Cardiac muscle cell (in vitro differentiated cells and primary cell): ENCODE measurements at places on chromosomes 3 and 15. TPM values are rescaled to one million over a fixed set of nuclear protein-coding genes. Genes with fewer than 3 reads are reported as not detected.

DNA sequence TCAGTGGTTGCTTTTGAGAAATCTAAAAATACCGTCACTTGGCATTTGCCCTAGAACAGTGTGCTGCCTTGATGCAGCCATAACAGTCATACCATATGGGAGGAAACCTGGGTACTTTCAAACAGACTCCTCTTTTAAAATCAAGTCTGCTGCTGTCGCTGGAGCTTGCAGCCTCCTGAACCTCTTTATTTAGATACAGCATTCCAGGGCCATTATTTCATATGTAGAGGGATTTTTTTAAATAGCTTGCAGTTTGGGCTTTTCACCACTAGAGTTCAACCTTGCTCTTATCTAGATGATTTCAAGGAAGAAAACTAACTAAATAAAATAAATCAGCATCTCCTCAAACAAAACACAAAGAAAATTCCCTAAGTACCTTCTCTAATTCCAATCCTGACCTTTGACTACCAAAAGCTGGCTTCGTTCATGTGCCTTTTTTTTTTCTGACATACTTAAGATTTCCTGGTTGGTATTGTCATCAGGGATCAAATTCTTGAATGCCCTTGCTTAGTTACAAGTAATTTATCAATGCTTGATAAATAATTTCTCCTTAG, 111.6 kb downstream of the KBTBD8 start:
- peak; percentile 59 for DNase-seq

DNA sequence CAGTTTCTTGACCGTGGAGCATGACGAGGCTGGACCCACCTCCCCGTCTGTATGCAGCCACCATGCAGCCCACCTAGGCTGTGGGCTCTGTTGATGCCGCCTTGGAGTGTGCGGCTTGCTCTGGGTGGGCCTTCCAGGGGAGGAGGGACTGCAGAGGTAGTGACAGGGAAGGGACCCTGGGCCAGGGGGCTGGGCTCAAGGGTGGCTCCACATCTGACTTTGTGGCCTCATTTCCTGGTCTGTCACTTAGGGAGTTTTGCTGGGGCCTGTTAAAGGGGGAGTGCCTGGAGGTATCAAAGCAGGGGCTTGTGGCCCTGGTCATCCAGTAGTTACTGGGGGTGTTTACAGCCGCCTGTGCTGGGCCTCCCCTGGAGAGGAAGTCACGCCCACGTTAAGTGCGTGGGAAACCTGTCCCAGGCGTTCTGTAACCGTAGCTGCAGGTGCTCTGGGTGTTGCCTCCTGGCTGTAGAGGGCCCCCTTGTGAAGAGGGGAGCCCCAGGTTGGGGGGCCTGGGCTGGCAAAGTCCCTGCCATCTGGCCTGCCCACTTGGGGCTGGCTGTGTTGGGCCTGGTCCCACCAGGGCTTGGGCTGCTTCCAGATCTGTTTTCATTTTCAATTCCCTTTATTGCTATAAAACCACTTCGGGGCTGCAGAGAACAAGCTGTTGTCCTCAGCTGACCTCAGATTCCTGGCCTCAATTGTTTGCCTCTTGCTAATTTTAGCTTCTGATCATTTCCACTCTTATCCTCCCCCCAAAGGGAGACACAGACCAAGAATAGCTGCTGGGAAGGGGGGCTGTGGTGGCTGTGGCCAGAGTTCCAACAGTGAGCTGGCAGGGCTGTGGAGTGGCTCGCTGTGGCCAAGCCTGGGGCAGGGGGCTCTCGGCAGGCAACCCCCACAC, 26.5 kb downstream of the KLF13 start:
- DNase-seq: peak; percentile 90

- peak; percentile 44 for DNase-seq
Measured at GRCh38 chr3:197345390-197345789, 47.0 kb upstream of the DLG1 start.

- no peak for DNase-seq
Measured at GRCh38 chr15:75523011-75523410, 56.1 kb downstream of the PTPN9 start.

DNA sequence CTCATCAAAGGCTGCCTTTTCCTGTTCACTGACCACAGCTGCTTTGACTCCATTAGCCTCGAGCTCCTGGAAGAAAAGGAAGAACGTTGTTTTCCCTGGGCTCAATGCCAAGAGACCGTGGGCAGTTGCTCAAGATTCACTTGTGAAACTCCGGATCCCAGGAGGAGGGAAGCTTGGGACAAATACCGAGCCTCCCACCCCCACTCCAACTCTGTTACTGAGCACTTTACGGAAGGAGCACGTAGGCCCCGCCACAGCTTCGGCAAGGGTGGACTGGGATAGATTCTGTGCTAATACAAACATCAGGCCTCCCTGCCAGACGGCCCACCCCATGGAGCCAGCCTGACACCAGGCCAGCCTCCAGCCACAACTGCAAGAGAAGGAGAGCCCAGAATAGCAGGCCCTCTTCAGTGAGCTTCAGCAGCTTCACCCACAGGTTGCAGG, 10.8 kb upstream of the FANCD2 start:
- DNase-seq: peak; percentile 77

- no peak for DNase-seq
Measured at GRCh38 chr3:148243609-148244008, 454.1 kb upstream of the AGTR1 start.

- DNase-seq: no peak
Measured at GRCh38 chr3:9679476-9680080, 24.1 kb upstream of the CPNE9 start.

DNA sequence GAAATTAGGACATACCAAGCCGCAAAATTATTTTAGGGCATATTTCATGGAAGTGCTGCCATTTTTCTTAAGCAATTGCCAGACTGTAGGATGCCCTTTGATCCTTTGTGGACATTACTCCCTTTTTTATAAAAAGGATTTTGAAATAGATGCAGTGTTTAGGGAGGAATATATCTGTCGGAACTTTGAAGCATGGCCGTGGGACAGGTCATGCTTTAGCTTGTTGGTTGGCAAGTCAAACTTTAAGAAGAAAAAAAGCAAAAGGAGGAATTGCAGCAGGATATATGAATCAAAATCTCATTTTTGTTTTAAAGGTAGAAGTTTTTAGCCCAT, 122.1 kb downstream of the MCTP2 start:
- DNase-seq: no peak

DNA sequence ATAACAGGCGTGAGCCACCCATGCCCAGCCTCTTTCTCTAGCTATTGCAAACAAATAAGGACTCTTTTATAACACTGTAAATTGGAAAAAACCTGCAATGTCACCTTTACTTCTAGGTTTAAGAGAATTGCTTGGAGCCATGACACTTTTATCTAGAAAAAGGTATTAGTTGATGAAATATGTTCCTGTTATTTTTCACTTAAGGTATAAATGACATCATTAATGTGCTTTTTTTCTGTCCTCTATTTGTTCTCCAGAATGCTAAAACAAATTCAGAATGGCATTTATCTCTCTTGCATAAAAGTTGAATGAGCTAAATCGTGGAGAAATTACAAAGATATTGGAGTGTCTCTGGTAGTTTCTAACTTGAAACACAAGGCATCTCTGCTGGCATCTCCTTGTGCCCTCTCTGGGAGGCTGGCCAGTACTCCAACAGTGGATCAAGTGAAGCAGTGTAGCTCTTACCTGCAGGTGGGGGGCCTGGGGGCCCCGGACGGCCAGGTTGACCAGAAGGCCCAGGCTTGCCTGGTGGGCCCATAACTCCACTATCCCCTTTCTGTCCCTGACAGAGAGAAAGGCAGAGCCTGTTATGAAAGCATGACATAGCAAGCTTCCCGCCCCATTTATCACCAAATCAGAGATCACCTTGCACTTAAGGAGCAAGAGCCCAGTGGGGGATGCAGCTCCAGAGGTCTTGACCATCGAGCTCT, 38.6 kb downstream of the EAF1 start:
- DNase-seq: no peak

GRCh38 chr3:49422379-49423248, at the start of gene AMT:
TSS of gene AMT (minus strand) at chr3:49422473. CDS start at chr3:49422450, 23 bp downstream.
- peak; percentile 43 for DNase-seq

DNA sequence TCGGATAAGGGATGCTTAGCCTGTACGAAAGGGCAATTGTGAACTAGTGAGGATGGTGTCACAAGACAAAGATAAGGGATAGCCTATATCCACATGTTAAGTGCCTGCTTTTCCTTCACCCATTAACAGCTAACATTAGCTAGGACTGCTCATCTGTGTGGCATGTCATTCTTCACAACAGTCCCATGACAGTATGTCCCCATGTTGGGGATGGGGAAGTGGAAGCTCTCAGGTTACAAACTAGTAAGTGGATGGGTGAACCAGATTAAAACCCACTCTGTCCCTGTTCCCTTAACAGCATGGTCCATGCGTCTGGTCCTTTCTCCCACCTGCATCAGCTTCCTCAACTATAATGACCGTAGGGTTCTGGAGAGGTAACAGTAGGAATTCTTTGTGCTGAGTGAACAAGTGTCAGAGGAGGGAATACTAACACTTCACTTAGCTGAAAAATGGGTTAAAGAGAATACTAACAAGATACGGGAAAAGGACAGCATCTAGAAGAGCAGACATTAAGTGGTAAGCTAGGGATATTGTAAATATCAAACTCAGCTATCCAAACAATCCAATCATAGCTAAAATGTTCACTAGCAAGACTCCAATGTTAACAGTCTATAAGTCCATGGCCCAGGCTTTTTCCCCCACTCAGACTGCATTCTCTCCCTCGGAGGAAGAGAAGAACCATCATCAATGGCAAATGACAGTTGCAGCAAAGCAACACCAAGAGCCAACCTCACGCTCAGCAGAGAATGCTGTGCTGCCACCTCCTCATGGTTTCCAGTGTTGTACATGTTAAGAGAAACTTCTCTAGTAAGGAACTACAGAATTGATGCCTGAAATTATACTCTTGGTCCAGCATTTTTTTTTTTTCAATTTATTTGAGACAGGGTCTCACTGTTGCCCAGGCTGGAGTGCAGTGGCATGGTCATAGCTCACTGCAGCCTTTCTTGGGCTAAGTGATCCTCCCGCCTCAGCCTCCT, 5.0 kb downstream of the RPLP1 start:
- no peak for DNase-seq

DNA sequence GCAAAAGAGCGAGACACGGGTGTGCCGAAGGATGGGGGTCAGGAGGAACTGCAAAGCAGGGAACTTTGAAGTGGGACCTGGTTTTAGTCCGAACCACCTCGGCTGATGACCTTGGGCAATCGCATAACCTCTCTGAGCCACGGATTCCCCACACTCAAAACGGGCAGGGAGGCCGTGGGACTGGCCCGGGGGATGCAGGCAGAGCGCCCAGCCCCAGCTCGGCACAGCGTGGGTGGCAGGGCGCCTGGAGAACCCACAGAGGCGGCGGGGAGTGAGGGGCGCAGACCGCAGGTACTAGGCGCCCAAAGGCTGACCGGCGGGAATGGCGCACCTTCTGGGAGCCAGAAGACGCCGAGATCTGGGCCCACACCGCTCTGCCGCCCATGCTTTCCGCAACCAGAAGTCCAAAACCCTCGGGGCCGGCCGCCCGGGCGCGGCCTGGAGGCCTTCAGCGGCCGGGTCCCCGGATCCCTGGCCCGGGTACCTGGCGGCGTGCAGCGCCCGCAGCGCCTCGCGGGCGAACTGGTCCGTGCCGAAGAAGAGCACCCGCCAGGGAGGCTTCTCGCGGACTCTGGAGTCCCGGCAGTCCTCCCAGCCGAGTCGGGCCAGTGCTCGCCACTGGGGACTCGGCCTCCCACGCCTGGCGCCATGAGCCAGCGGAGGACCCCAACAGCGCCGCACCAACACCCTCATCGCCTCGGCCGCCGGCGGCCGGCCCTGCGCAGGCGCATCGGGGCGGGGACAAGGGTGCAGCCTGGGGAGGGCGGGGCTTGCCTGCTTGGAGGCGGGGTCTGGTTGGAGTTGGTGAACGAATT, at the start of gene MTFMT:
TSS of gene MTFMT (minus strand) at position 719 of the 815 bp plus-strand sequence. CDS start at position 693, 26 bp downstream.
- DNase-seq: peak; percentile 87

DNA sequence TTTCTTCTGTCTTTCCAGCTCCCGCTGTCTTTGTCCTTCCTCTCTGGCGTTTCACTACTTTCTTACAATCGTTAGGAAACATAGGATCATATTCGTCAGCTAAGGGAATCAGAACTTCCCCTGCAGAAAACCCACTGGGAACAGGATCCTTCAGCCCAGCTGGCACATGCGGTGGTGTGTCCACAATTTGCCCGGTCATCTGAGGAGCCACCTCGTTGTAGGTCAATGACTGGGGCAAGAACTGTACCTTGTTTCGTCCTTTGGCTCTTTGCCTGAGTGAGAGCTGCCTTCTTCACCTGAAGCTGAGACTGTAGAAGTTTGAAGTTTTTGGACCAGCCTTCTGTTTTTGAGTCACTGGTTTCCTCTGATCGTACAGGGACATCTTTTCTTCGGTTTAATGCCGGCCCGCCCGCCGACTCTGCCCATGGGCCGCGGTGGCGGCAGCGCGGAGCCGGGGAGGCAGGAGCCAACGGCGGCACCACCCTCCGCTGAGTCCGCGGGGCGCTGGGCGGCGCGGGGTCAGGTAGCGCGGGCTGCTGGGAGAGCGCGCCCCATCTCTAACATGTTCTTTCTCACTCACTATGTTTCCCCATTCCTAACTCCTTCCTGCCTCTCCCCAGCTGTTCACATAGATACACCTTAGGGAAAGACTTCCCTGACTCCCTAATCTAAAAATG, 214.1 kb upstream of the NANOGP8 start:
- DNase-seq: no peak

GRCh38 chr15:47813748-47814384, 96.6 kb downstream of the SEMA6D start:
- no peak for DNase-seq

GRCh38 chr15:85671156-85671555, 123.6 kb downstream of the KLHL25 start:
- no peak for DNase-seq

- DNase-seq: no peak
Measured at GRCh38 chr15:39998511-39999077, 40.4 kb downstream of the SRP14 start.

DNA sequence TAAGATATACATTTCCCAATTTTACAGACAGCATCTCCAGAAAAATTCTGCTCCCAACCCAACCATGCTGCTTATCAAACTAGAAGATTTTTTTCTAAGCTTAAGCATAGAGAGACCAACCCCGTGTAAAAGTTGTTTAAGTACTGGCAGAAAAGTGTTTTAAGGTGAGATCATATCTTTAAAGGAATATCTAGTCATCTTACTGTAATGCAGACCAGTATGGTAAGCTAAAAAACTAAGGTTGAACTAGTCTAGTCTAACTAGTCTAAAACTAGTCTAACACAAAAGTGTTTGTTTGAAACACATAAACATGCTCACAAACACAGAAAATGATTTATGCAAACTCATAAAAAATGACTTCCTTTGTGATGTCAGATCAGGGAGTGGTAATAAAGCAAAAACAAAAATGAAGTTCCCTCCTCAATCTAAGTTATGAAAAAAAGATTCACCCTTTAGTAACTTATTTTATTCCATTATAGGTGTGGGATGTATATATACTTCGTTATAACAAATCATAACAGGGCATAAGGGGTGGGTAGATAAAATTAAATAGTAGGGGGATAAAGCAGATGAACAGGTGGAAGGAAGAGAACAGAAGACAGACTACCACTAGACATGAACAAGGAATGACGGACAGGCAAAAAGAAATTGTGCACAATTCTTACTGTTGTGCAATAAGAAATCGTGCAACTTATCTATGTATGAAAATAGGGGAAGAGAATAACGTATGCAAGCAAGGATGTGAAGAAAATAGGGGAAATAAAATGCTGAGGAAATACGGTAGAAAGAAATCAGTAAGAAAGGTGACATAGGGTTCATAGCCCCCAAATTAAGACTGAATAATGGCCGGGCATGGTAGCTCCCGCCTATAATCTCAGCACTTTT, 10.0 kb downstream of the MYO5A start:
- no peak for DNase-seq

Gene FAIM
- total RNA-seq: 8.3 and 9.1 TPM in 2 replicates

Gene CASR
- 0.04 and 0.06 TPM in 2 replicates for total RNA-seq

Gene PARP16
- total RNA-seq: 13.3 and 14.2 TPM in 2 replicates

Gene ZBTB38
- 22.5 and 35.9 TPM in 2 replicates for total RNA-seq

Gene ZCWPW2
- 0.09 and 0.70 TPM in 2 replicates for total RNA-seq

Gene RHO
- total RNA-seq: not detected in 2 replicates

Gene IQCF2
- total RNA-seq: not detected in 2 replicates

Gene GOLGA8H
- total RNA-seq: 1.5 and 4.8 TPM in 2 replicates

Gene CNTN4
- total RNA-seq: 5.6 and 16.2 TPM in 2 replicates
